IPS DF 19.7 (cell line): ENCODE measurements at places on chromosomes 2 and 18.

- DNase-seq = no peak
Observed at GRCh38 chr18:54183390-54183789, 41.1 kb downstream of the MBD2 start.

DNA sequence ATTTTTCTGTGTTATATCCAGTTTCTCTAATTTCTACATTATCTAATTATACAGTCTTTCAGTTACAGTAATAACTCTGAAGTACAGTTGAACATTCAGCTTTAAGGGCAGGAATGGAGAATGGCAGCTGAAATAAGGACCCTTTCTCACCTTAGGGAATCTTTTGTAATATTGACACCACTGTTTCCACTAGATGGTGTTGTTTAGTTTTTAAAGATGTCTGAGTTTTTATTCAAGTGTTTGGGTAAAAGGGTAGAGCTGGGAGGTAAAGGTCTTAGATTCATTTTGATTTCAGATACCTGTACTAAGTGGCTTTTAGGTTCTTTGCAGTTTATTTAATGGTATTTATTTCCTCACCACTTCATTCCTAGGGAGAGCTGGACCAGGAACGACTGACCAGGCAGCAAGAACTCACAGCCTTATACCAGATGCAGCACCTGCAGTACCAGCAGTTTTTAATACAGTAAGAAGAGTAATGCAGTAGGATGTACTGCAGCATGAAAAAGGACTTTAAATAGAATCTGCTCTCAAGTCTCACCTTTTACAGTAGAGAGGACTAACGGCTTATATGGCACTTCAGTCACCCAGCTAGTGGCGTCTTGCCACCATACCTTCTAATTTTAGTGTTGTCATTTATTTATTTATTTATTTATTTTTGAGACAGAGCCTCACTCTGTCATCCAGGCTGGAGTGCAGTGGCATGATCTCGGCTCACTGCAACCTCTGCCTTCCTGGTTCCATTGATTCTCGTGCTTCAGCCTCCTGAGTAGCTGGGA lies 33.2 kb upstream of the KCNJ13 start:
- DNase-seq = no peak

DNA sequence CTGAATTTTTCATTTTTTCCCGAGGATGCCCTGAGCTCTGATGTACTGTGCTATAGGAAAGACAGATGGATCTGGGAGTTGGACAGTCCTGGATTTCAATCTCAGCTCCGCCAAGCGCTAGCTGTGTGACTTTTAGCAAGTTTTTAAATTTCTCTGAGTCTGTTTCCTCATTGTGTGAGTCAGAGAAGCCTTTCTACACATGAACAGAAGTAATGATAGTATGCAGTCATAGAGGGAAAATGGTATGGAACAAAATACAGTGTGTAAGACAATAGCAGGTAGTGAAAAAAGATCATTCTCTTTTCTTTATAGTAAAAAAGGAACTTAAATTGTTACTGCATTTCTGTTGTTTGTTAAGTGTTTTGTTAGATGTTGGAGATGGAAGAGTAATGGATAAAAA lies 52.4 kb upstream of the PPM1B start:
- DNase-seq = no peak

GRCh38 chr2:108936866-108937265 lies 52.2 kb downstream of the EDAR start:
- DNase-seq = no peak

GRCh38 chr2:196601430-196602306 lies 37.8 kb upstream of the CCDC150 start:
- DNase-seq = no peak

DNA sequence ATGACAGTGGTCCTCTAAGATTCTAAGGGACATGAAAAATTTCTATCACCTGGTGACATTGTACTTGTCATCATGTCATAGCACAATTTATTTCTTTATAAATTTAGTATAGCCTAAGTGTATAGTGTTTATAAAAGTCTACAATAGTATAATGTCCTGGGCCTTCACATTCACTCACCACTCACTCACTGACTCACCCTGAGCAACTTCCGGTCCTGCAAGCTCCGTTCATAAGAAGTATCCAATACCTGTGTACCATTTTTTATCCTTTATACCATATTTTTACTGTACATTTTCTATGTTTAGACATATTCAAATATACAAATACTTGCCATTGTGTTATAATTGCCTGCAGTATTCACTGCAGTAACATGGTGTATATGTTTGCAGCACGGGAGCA lies 72.8 kb upstream of the DSEL start:
- no peak for DNase-seq

- DNase-seq = no peak
Observed at GRCh38 chr2:64730551-64731262, 77.0 kb upstream of the SERTAD2 start.

GRCh38 chr2:24836206-24836605 lies 43.0 kb downstream of the CENPO start:
- no peak for DNase-seq

- no peak for DNase-seq
Observed at GRCh38 chr2:156157670-156158069, 174.9 kb downstream of the NR4A2 start.

DNA sequence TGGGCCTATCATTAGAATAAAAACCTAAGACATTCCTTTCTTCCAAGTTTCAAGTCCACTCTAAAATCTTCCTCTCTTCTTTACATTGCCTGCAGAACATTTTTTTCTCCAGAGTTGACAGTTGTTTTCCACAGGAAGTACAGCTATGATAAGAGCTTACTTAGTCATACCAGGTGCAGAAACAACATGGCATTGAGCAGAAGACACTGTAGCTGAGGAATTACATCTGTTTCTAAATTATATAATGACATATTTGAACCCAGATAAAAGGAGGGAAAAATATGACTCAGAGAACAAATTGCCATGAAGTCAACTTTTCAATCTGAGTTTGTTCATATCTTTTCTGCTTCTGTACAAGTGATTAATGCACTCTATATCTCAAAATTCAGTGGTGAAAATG lies 30.2 kb downstream of the CMPK2 start:
- DNase-seq = no peak

DNA sequence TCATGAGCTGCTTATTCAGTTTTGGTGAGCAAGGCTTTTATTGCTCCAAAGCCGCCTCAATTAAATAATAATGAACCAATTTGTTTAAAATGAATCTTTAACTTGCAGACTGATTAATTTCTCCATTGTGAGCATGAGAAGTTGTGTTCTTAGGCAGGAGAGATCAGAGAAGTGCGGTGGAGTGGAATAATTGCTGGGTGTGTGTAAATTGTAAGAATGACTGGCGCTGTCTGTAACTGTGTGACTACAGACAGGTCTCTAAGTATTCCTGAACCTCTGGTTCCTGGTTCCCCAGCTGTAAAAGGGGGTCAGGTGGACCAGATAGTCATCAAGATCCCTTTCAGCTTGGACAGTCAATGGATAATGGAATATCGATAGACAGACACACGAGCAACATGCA lies 98.0 kb upstream of the EFEMP1 start:
- DNase-seq = no peak

- no peak for DNase-seq
Observed at GRCh38 chr2:212595036-212595654, 56.5 kb upstream of the ERBB4 start.

GRCh38 chr2:215680605-215681598 lies 245.0 kb upstream of the FN1 start:
- DNase-seq = no peak

- no peak for DNase-seq
Observed at GRCh38 chr2:218570850-218571249, 2.2 kb downstream of the CNOT9 start.

GRCh38 chr2:65576861-65577601 lies 144.6 kb upstream of the SPRED2 start:
- DNase-seq = no peak

DNA sequence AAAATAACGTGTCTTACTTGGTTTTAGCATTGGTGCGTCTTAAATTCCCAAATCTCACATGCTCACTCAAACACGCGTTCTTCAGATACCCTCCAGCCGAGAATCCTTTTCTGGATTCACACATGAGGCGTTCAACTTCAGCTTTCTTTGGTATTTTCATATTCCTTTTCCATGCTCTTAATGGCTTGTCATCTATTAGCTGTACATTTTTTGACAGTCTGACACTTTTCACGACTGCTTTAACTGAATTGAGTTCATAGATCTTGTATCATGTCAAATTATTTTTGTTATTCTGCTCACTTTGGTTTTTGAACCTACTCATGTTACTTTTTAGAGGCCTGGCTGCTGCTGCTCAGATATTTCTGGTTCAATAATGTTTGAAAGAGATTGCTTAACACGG lies 59.0 kb downstream of the INPP5D start:
- no peak for DNase-seq

GRCh38 chr2:27010139-27010538 lies 22.6 kb upstream of the TMEM214 start:
- no peak for DNase-seq

DNA sequence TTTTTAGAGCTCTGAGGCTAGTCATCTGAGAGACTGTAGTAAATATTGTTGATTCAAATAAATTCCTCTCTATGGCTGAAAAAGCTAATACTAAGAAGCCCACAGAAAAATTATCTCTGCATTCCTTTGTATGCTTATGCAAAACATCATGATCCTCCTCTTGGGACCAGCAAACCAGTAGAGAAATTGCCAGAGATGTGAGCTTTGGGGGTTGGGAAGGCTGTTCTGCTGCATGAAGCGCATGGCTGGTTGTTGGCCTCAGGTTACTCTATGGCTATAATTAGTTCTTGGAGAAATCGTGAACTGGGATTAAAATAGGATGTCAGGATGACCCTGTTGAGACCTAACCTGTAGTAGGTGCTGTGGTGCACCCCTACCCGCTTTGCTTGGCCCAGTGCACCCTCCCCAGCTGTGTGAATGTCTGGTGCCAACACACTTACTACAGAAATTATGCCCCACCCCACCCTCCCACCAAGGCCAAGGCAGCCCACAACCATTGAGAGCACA lies 35.5 kb upstream of the C1D start:
- DNase-seq = no peak

GRCh38 chr2:30826481-30826880 lies 19.2 kb upstream of the CAPN13 start:
- no peak for DNase-seq

GRCh38 chr2:186486651-186487647 lies 889 bp downstream of the ZC3H15 start:
- no peak for DNase-seq

DNA sequence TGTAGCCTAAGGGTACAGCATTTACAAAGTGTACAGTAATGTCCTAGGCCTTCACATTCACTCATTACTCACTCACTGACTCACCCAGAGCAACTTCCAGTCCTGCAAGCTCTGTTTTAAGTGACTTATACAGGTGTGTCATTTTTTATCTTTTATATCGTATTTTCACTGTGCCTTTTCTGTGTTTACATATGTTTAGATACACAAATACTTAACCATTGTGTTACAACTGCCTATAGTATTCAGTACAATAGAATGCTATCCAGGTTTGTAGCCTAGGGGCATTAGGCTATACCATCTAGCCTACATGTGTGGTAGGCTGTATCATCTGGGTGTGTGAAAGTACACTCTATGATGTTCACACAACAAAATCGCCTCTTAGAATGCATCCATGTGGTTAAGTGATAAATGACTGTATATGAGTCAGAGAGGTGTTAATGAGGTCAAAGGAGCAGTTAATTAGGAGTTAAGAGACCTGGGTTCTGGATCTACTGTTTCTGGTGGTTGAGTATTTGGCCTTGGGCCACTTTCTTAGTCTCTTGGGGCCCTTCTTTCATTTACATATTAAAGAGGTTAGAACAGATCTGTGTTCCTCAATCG lies 149.1 kb downstream of the GREB1L start:
- no peak for DNase-seq

- no peak for DNase-seq
Observed at GRCh38 chr18:33532978-33533377, 45.0 kb upstream of the ASXL3 start.

- no peak for DNase-seq
Observed at GRCh38 chr2:133968446-133968845, 285.4 kb upstream of the MGAT5 start.

DNA sequence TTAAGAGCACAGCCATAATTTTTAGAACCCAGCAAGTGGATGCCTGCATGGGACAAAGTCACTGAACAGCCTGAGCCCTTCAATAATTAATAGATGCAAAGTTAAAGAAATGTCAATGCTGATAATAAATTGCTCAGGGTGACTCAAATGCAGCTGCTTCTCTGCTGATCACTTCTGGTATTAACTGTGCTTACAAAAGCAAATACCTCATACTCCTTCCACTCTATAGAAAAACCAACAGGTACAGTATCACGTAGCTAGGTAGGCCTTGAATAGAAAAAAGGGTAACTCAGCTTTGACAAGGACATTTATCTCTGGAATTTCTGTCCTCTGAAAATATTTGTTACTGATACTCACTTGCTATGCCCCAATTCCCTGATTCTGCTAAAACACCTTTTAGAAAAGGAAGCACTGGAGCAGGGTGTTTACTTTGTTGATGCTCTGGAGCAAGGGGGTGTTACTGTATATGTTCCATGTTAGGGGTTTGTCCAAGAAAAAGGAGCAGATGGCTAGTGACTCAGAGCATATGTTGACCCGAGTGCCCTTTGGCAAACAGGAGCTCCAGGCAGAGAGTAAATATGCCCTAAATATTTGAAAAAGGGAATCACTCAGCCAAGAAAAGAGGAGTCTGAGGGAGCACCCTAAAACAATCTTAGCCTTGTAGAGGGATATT lies 59.1 kb upstream of the RTN4 start:
- DNase-seq = no peak

DNA sequence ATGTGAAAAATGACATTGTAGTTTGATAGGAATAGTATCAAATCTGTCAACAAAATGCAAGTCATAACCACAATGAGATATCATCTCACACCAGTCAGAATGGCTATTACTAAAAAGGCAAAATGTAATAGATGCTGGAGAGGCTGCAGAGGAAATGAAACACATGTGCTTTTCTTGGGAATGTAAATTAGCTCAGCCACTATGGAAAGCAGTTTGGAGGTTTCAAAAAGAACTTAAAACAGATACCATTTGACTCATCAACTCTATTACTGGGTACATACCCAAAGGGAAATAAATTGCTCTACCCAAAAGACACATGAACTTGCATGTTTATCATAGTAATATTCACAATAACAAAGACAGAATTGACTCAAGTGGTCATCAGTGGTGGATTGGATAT lies 572.6 kb downstream of the TRIB2 start:
- no peak for DNase-seq

GRCh38 chr2:12109363-12110017 lies 363.1 kb downstream of the LPIN1 start:
- no peak for DNase-seq

DNA sequence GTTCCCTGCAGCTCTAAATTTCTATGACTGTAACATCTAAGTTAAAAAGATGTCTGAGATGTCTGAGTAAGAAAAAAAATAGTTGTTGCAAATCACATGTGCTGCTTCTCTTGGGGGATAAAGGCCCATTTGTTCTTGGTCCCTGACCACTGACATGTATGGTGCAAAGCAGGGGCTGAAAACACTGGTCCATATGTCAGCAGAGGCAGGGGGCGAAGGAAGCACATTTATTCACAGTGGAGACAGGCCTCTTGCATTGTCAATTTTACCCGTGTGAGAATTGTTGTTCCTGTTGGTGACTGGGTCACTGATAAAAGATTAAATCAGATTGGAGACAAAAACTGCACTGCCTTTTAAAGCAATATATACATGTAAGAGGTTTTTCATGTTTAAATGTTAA lies 38.8 kb downstream of the PRKCE start:
- no peak for DNase-seq

GRCh38 chr2:215886022-215886421 lies 127.3 kb downstream of the MREG start:
- DNase-seq = no peak
